RPMI7951 (cell line): ENCODE measurements at places on chromosomes 1 and 21. TPM values are rescaled to one million over a fixed set of nuclear protein-coding genes. Genes with fewer than 3 reads are reported as not detected.

The BTBD8 gene
- total RNA-seq, result 0.49 and 0.72 TPM in 2 replicates

The NFIA gene
- 0.78 and 3.0 TPM in 2 replicates for total RNA-seq

The SLAMF7 gene
- not detected in 2 replicates for total RNA-seq

The RIPPLY3 gene
- total RNA-seq, result not detected in 2 replicates

The NBPF20 gene
- 0.78 and 1.3 TPM in 2 replicates for total RNA-seq

The PRRX1 gene
- total RNA-seq, result 41.5 and 52.6 TPM in 2 replicates

The CBR3 gene
- total RNA-seq, result 32.9 and 41.7 TPM in 2 replicates

The FAM3B gene
- 0.10 TPM in 1 of 2 replicates, not detected in the other for total RNA-seq

The BEND5 gene
- 1.6 and 1.8 TPM in 2 replicates for total RNA-seq

The NMNAT2 gene
- 4.3 and 4.4 TPM in 2 replicates for total RNA-seq

The LCE1E gene
- total RNA-seq, result not detected in 2 replicates

The MPZ gene
- total RNA-seq, result 0.24 and 0.39 TPM in 2 replicates

The ARHGEF2 gene
- 54.3 and 65.5 TPM in 2 replicates for total RNA-seq

The SYT14 gene
- total RNA-seq, result 1.1 and 2.2 TPM in 2 replicates

The NUP210L gene
- total RNA-seq, result not detected in 2 replicates

The NPR1 gene
- total RNA-seq, result not detected in 2 replicates

The RAB25 gene
- total RNA-seq, result not detected in 2 replicates

The LCE1F gene
- total RNA-seq, result not detected in 2 replicates

The COL9A2 gene
- 0.12 and 0.68 TPM in 2 replicates for total RNA-seq

The COL16A1 gene
- 6.9 and 7.1 TPM in 2 replicates for total RNA-seq

The FUBP1 gene
- total RNA-seq, result 72.6 and 80.1 TPM in 2 replicates

The ADAMTSL4 gene
- total RNA-seq, result 0.60 and 1.1 TPM in 2 replicates

The UQCRH gene
- 747 and 790 TPM in 2 replicates for total RNA-seq

The CLDN19 gene
- total RNA-seq, result not detected in 2 replicates

The SIM2 gene
- 1.2 and 1.5 TPM in 2 replicates for total RNA-seq

The CLCA2 gene
- 0.29 and 0.36 TPM in 2 replicates for total RNA-seq

The TEKT2 gene
- total RNA-seq, result 0.20 TPM in 1 of 2 replicates, not detected in the other

The RHD gene
- not detected in 2 replicates for total RNA-seq

The FAM177B gene
- not detected in 2 replicates for total RNA-seq

The CYP2J2 gene
- 0.72 and 1.2 TPM in 2 replicates for total RNA-seq

The TSPAN2 gene
- 0.49 and 1.4 TPM in 2 replicates for total RNA-seq

The FHAD1 gene
- 5.5 and 6.8 TPM in 2 replicates for total RNA-seq

The CHD5 gene
- total RNA-seq, result under 0.01 TPM in 1 of 2 replicates, not detected in the other

The OR2T3 gene
- not detected in 2 replicates for total RNA-seq

The GSTM1 gene
- total RNA-seq, result 0.12 TPM in 1 of 2 replicates, not detected in the other

The SLC1A7 gene
- not detected in 2 replicates for total RNA-seq

The KRTAP19-5 gene
- total RNA-seq, result not detected in 2 replicates

The HMCN1 gene
- total RNA-seq, result 2.8 and 4.9 TPM in 2 replicates

The TGFBR3 gene
- total RNA-seq, result 4.5 and 7.3 TPM in 2 replicates

The IL19 gene
- 0.24 TPM in 1 of 2 replicates, not detected in the other for total RNA-seq

The OPRD1 gene
- total RNA-seq, result 0.96 and 1.5 TPM in 2 replicates

The BACE2 gene
- total RNA-seq, result 89.8 and 96.8 TPM in 2 replicates

The NBPF10 gene
- 0.49 and 0.84 TPM in 2 replicates for total RNA-seq

The NBPF4 gene
- total RNA-seq, result 0.60 and 0.88 TPM in 2 replicates

The FNDC10 gene
- total RNA-seq, result 3.4 and 3.6 TPM in 2 replicates

The ZZZ3 gene
- total RNA-seq, result 64.0 and 64.1 TPM in 2 replicates

The COL8A2 gene
- 0.88 and 0.96 TPM in 2 replicates for total RNA-seq

The SAMSN1 gene
- total RNA-seq, result 0.12 and 0.98 TPM in 2 replicates
